ENCODE measurements at places on chromosomes 16 and 17. TPM values are rescaled to one million over a fixed set of nuclear protein-coding genes. Genes with fewer than 3 reads are reported as not detected.

Gene KCNJ18
- not detected for total RNA-seq

Gene DDX28
- 13.2 TPM for total RNA-seq

Gene MYH2
- not detected for total RNA-seq

Gene STH
- not detected for total RNA-seq

Gene GRAP
- total RNA-seq, result not detected

Gene CSH1
- total RNA-seq, result not detected

Gene UMOD
- total RNA-seq, result not detected

Gene SULT1A1
- total RNA-seq, result under 0.01 TPM

Gene PRKAR1A
- total RNA-seq, result 260 TPM

Gene NGFR
- under 0.01 TPM for total RNA-seq

Gene OMG
- not detected for total RNA-seq

Gene CRISPLD2
- 44.0 TPM for total RNA-seq

Gene HOXB6
- total RNA-seq, result 1.3 TPM

Gene SLC22A31
- not detected for total RNA-seq

Gene CASKIN1
- total RNA-seq, result under 0.01 TPM

Gene PPM1D
- 15.5 TPM for total RNA-seq
